ENCODE measurements at places on chromosomes 5 and 9. TPM values are rescaled to one million over a fixed set of nuclear protein-coding genes. Genes with fewer than 3 reads are reported as not detected.

DNA sequence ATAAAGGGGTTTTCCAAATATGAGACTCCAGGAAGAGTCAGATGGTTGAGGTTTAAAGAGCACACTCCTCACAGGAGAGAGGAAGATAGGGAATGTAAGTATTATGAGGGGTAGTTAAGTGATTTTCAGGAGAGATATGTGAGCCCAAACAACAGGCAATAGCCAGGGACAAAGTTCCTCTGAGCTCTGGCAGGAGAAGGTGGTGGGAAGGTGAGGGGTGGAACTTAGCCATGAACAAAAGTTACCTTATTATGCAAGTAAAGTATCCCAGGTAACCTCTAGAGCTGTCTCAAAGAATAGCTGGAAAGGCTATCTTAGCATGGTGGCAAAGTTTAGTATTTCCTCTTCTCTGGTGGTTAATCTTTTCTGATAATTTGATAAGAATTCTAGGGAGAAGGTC, 450.5 kb upstream of the PTPRD start:
- H3K27ac ChIP-seq, result no peak overlapping the region
- no peak for DNase-seq
- no peak overlapping the region for H3K4me3 ChIP-seq
- H3K27me3 ChIP-seq, result no peaks in the 10 kb centered on the region
- no peaks in the 10 kb centered on the region for H3K36me3 ChIP-seq
- no peaks in the 10 kb centered on the region for H3K4me1 ChIP-seq

DNA sequence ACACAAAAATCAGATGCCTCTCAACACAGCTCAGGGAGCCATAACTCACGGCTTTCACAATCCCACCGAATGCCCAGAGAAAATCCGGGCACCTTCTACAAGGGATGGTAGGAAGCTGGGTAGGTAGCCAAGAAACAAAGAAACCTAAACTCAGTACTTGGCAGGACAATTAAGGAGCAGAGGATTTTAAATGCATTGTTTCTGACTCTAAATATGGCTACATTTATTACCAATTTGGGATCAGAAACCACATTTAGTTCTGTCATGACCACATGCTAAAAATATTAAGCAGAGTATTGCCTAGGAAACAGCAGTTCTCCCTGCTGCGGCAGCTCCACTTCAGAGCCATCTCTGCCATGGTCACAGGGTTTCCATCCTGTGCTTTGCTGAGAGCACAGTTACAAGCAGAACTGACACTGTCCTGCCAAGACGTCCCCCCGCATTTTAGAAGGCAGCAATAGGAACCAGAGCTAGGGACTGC, 57.5 kb downstream of the SIL1 start:
- H3K27me3 ChIP-seq, result no peaks in the 10 kb centered on the region
- H3K27ac ChIP-seq, result no peak overlapping the region
- H3K4me3 ChIP-seq, result no peak overlapping the region
- DNase-seq, result no peak
- H3K4me1 ChIP-seq, result no peaks in the 10 kb centered on the region
- no peaks in the 10 kb centered on the region for H3K36me3 ChIP-seq

DNA sequence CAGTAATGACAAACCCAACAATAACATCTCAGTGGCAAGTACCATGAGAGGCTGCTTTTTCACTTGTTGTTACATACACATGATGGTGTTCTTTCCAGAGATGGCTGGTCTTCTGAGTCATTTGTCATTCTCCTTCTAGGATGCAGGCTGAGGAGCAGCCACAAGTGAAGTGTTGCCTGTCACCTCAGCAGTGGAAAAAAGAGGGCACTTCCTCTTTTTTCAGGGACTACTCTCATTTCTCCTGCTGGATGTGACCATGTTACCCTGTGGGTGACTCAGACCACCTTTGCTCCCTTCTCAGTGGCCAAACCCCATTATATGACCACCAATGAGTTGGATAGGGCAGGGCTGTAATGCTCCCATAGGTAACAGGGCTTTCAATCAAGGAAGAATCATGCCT, 587.0 kb upstream of the ADAMTS16 start:
- DNase-seq, result no peak
- H3K36me3 ChIP-seq, result no peaks in the 10 kb centered on the region
- no peak overlapping the region for H3K4me3 ChIP-seq

TOMM5 gene
- 201 TPM for polyA plus RNA-seq

MCCC2 gene
- polyA plus RNA-seq, result 28.1 TPM

KIAA1191 gene
- 53.6 TPM for polyA plus RNA-seq

DNA sequence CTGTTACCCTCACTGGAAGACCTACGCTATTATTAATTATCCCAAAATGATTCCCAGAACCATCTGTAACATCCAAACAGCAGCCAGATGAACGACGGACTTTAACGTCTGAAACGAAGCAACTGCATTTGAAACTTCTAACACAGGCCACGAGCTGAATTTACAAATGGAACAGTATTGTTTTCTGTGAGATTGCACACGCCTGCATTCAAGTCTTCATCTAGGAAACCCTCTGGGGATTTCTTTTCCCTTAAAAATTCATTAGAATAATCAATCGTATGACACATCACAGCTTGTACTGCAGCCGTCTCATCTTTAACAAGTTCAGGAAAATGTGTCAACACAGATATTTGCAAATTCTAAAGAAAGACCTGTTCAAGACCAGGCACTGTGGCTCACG, 80.2 kb downstream of the MYO10 start:
- no peaks in the 10 kb centered on the region for H3K4me1 ChIP-seq
- H3K27ac ChIP-seq, result no peak overlapping the region
- H3K27me3 ChIP-seq, result no peaks in the 10 kb centered on the region
- H3K36me3 ChIP-seq, result no peaks in the 10 kb centered on the region
- no peak overlapping the region for H3K4me3 ChIP-seq
- no peak for DNase-seq

SPINK7 gene
- polyA plus RNA-seq, result not detected

GRCh38 chr5:179311581-179311980, 33.7 kb downstream of the ADAMTS2 start:
- H3K4me3 ChIP-seq, result no peak overlapping the region
- no peaks in the 10 kb centered on the region for H3K27me3 ChIP-seq
- H3K36me3 ChIP-seq, result no peaks in the 10 kb centered on the region
- DNase-seq, result no peak
- H3K4me1 ChIP-seq, result no peaks in the 10 kb centered on the region
- H3K27ac ChIP-seq, result no peak overlapping the region

- H3K4me3 ChIP-seq, result no peak overlapping the region
- no peak overlapping the region for H3K27ac ChIP-seq
- H3K27me3 ChIP-seq, result no peaks in the 10 kb centered on the region
- DNase-seq, result no peak
Observed at GRCh38 chr5:51345106-51345505, 38.1 kb upstream of the ISL1 start.

QRFP gene
- polyA plus RNA-seq, result not detected

DNA sequence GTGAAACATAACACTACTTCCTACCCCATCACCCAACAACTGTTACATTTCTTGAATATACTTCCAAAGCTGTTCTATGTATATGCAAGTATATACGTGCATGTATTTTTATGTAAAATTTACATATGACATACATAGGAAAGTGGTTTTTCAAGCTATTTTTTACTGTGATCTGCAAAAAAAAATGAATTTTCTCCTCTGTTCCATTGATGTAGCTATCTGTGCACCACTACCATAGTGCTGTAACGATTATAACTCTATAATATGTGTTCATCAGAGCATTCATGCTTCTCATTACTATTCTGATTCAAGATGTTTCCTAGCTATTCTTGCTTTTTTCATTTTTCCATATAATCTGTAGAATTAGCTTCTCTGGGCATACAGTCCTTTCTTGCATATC, 164.0 kb downstream of the DEPDC1B start:
- H3K27me3 ChIP-seq, result no peaks in the 10 kb centered on the region
- no peaks in the 10 kb centered on the region for H3K36me3 ChIP-seq
- H3K27ac ChIP-seq, result no peak overlapping the region
- H3K4me3 ChIP-seq, result no peak overlapping the region
- no peak for DNase-seq
- H3K4me1 ChIP-seq, result no peaks in the 10 kb centered on the region

SEMA4D gene
- polyA plus RNA-seq, result 166 TPM

DNA sequence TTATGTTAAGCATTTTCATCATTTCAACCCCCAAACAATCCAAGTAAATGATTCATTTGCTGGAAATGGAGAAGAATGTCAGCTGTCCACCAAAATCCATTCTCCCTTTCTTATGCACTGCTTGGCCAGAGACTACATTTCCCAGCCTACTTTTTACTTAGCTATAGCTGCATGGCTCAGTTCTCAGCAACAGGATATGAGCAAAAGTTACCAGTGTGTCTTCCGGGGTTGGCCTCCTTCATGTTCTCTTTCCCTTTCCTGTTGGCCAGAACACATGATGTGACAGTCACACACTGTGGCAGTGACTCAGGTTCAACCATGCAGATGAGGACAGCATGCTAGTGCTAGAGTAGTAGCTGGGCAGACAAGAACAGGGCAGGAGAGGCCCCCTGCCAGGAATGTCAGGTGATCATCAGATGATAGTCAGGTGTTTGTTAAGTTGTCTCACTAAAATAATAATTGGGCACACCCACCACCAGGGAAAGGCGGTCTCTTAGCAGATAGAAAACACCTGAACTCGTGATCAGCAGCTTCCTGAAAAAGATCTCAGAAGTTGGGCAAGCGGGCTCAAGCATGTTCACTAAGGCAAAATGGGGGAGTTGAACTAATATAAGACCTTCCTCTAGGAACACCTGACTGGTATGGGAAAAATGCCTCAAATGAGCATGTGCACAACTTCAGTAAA, 12.2 kb downstream of the GPR150 start:
- H3K4me3 ChIP-seq, result no peak overlapping the region
- H3K4me1 ChIP-seq, result peaks cover 15% of the 10 kb centered on the region
- H3K27me3 ChIP-seq, result no peaks in the 10 kb centered on the region
- no peaks in the 10 kb centered on the region for H3K36me3 ChIP-seq
- DNase-seq, result peak; percentile 92

- DNase-seq, result no peak
- H3K27ac ChIP-seq, result no peak overlapping the region
- no peak overlapping the region for H3K4me3 ChIP-seq
- H3K36me3 ChIP-seq, result no peaks in the 10 kb centered on the region
- no peaks in the 10 kb centered on the region for H3K27me3 ChIP-seq
Observed at GRCh38 chr9:32590898-32591297, 17.9 kb upstream of the NDUFB6 start.

- DNase-seq, result no peak
- H3K27me3 ChIP-seq, result no peaks in the 10 kb centered on the region
- no peaks in the 10 kb centered on the region for H3K4me1 ChIP-seq
- H3K36me3 ChIP-seq, result no peaks in the 10 kb centered on the region
- H3K4me3 ChIP-seq, result no peak overlapping the region
Observed at GRCh38 chr9:113781896-113782295, 94.2 kb upstream of the ZNF618 start.

GRCh38 chr9:108755979-108756378, 99.8 kb downstream of the ACTL7B start:
- no peak overlapping the region for H3K4me3 ChIP-seq
- DNase-seq, result no peak
- H3K27ac ChIP-seq, result no peak overlapping the region
- no peaks in the 10 kb centered on the region for H3K4me1 ChIP-seq
- H3K36me3 ChIP-seq, result no peaks in the 10 kb centered on the region
- no peaks in the 10 kb centered on the region for H3K27me3 ChIP-seq

NXNL2 gene
- not detected for polyA plus RNA-seq

IFNA13 gene
- not detected for polyA plus RNA-seq

DNA sequence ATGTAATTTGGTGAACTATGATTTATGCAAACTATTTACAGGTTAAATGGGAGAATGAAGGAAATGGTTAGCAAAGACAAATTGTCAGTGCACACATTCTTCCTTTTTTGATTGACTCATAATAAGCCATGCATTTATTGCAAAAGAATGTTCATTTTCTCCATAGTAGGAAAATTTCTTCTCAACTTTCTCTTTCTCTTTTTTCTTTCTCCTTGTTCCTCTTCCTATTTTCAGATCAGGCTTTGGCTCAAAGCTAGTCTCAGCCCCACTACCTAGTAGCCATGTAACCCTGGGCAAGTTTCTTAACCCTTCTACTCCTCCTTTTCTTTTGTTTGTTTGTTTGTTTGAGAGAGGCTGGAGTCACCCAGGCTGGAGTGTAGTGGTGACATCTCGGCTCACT, 156.6 kb downstream of the PIK3R1 start:
- DNase-seq, result no peak
- no peak overlapping the region for H3K27ac ChIP-seq
- no peaks in the 10 kb centered on the region for H3K36me3 ChIP-seq
- H3K4me3 ChIP-seq, result no peak overlapping the region

DNA sequence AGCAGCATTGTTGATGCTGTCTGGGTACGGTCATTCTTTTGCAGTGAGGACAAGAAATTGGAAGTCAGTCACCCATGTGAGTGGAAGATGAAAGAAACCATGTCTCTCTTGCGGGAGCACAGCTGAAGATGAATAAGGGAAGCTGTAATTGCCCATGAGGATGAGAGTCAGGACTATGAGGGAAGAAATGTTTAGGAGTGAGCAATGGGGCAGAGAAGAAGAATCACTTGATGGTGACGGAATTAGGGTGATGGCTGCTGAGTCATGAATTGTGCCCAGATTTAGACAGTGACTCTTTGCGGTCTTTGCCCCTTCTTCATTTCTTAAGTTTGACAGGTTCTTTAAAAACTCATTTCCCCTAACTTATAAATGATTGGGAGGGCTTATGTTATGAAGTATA, 183.3 kb downstream of the MAST4 start:
- H3K4me1 ChIP-seq, result no peaks in the 10 kb centered on the region
- no peaks in the 10 kb centered on the region for H3K27me3 ChIP-seq
- DNase-seq, result no peak
- H3K36me3 ChIP-seq, result no peaks in the 10 kb centered on the region
- no peak overlapping the region for H3K27ac ChIP-seq

- peaks cover 23% of the 10 kb centered on the region for H3K4me1 ChIP-seq
- H3K27me3 ChIP-seq, result no peaks in the 10 kb centered on the region
- H3K36me3 ChIP-seq, result no peaks in the 10 kb centered on the region
Observed at GRCh38 chr9:95515272-95516113, 1.3 kb downstream of the PTCH1 start.

GRCh38 chr9:123941524-123942070, 11.7 kb upstream of the DENND1A start:
- no peak overlapping the region for H3K4me3 ChIP-seq
- H3K27ac ChIP-seq, result no peak overlapping the region
- no peaks in the 10 kb centered on the region for H3K27me3 ChIP-seq
- no peaks in the 10 kb centered on the region for H3K4me1 ChIP-seq
- no peak for DNase-seq
- H3K36me3 ChIP-seq, result no peaks in the 10 kb centered on the region

DNA sequence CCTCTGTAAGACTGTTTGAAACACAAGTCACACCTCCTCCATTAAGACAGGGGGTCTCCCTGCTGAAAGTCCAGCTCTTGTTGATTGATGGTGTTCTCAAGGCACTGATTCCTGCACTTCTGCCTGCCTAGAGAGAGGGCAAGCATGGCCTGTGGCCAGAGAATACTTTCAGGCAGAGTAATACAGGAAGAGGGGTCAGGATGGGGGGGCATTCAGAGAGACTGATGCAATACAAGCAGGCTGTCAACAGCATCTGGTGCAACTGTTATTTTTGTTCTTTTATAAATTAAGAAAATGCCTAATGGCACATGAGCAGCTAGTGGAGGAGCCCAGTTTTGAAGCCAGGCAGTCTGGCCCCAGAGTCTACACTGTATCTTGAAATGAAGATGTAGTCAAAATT, 302.2 kb downstream of the DIRAS2 start:
- H3K36me3 ChIP-seq, result no peaks in the 10 kb centered on the region
- H3K4me3 ChIP-seq, result no peak overlapping the region

GRCh38 chr5:36755920-36756488, 120.6 kb upstream of the NIPBL start:
- no peaks in the 10 kb centered on the region for H3K4me1 ChIP-seq
- no peak overlapping the region for H3K4me3 ChIP-seq
- no peak overlapping the region for H3K27ac ChIP-seq
- H3K36me3 ChIP-seq, result no peaks in the 10 kb centered on the region

Measured in CD4-positive, alpha-beta memory T cell (primary cell).